ENCODE measurements at places on chromosomes 2 and 18.

GRCh38 chr2:219897456-219897855 is 270.0 kb downstream of the SLC4A3 start:
- no peak for DNase-seq

- DNase-seq, result peak; percentile 49
These were observed 542 bp downstream of the PGAP1 start for GRCh38 chr2:196925768-196926561.

DNA sequence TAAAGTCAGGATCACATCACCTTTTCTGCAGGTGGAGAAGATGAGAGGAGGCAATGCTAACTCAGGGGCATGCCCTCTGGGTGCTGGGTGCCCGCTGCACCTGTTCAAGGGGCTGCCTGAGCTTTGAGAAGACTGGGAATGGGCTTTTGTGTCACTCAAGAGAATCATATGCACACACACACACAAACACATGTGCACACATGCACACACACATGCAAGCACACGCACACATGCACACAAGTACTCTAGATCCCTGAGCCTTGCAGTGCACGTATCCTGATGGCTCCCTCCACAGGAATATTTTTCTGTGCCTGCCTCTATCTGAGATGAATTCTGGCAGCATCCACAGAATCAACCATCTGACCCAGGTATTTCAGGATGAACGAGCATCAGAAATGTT is 110.0 kb upstream of the TEX51 start:
- DNase-seq, result no peak

GRCh38 chr2:19140463-19141208 is 217.8 kb downstream of the OSR1 start:
- no peak for DNase-seq

GRCh38 chr2:230234122-230234722 is 8.7 kb downstream of the SP140 start:
- DNase-seq, result no peak

DNA sequence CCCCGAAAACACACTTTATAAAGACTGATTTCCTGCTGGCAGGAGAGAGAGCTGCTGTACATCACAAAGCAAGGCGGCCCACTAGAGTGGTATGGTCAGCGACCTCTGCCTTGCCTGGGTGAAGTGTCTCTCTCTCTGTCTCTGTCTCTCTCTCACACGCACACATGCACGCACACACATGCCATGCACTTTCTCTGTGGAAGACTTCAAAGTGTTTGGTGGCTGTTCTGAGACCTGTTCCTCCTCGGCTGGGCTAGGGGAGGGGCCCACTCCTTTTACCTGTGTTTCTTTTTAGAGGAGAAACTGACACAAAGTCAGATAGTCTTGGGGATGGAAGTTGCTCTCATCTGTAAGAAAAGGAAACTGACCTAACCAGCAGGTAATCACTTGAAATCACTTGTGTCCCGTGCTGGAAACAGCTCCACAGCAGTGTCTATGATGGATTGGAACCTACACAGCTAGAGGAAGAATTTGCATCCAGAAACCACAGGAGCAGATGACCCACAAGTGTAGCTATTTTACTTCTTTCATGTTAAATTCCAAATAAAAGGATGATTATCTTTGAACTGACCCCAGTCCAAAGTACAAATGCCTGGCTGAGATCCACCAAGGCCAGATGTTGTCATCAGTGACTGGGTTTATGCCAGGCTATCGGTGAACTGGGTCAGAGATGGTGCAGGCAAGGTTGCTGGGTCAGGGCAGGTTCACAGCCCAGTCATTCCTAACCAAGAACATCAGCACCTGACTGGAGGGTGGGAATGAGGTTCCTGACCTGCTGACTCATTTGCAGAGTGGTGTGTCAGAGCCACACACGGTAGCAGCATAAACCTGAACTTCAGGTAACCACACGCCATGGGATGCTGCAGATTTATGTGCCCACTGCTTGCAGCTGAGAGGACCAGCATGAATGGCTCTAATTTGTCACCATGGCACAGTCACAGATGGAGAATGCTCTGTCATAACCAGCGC is 63.0 kb downstream of the NPAS2 start:
- no peak for DNase-seq

DNA sequence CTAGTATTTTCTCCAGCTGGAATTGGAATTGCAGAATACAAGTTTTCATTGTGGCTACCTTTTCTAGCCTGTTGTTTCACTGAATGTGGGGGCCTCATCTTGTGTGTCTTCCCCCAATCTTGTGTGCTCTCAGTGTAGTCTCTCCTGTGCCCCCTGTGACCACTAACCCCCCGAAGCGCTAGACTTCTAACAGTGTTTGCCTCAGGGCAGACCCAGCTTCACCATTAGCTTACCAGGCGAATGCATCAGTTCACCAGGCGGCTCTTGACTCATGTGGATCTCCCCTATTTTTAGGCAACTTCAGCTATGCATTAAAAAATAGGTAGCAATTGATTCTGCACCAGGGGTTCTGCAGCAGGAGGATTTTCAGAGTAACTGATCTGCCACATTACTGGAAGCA is 376.2 kb upstream of the MEIS1 start:
- DNase-seq, result no peak

GRCh38 chr2:16386431-16386830 is 279.2 kb downstream of the CYRIA start:
- no peak for DNase-seq

DNA sequence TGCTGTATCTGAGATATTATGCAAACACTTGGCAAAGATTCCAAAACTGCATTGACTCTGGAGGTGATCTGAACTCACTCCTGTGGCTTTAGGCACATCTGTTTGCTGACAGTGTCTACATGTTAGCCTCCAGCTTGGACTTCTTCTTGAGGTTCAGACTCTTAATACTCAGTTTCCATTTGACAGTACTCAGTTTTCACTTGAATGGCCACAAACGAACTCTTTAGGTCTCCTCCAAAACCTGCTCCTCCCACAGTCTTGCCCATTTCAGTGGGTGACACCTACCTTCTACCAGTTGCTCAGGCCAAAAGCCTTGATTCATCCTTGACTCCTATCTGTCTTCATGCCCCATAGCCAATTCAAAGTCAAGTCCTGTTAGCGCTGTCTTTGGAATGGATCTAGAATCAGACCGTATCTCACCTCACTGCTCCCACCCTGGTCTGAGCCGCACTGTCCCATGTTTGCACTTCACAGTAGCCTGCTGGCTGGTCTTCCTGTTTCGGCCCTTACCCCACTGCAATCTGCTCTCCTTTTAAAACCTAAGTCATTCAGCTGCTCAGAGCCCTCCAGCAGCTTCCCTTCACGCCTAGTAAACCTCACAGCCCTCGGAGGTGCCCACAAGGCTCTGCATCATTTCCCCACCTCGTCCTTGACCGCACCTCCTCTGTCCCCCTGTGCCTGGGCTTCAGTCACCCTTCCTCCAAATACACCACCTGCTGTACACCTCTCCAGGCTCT is 10.5 kb downstream of the ATG16L1 start:
- no peak for DNase-seq

GRCh38 chr2:3827673-3828575 is 124.5 kb downstream of the DCDC2C start:
- no peak for DNase-seq

DNA sequence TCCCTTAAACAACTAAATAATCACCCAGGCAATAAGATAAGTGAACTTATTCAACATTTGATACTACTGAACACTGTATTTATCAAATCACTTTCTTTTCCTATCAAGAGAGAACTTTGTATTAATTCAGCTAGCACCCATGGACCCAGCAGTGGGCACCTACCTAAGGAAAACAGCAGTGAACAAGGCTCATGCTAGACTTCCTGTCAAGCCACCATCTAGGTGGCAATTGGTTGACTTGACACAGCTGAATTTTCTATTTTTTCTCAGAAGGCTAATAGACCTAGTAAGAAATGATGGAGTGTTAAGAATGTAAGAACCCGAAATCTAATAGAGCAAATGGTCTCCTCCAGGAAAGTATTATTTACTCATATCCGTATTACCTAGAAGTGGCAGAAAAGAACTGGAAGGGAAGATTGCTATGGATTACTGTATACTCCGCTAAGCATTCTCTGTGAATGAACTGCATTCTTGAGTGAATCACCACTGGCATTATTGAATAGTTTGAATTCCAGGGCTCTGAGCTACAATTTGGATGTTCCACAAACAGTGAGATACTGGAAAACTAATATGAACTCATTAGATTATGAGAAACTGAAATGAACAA is 988.2 kb upstream of the CDH2 start:
- no peak for DNase-seq

GRCh38 chr2:207734264-207734635 is 22.8 kb downstream of the CCNYL1 start:
- no peak for DNase-seq

GRCh38 chr2:100077456-100077855 is 64.9 kb downstream of the AFF3 start:
- DNase-seq, result no peak

DNA sequence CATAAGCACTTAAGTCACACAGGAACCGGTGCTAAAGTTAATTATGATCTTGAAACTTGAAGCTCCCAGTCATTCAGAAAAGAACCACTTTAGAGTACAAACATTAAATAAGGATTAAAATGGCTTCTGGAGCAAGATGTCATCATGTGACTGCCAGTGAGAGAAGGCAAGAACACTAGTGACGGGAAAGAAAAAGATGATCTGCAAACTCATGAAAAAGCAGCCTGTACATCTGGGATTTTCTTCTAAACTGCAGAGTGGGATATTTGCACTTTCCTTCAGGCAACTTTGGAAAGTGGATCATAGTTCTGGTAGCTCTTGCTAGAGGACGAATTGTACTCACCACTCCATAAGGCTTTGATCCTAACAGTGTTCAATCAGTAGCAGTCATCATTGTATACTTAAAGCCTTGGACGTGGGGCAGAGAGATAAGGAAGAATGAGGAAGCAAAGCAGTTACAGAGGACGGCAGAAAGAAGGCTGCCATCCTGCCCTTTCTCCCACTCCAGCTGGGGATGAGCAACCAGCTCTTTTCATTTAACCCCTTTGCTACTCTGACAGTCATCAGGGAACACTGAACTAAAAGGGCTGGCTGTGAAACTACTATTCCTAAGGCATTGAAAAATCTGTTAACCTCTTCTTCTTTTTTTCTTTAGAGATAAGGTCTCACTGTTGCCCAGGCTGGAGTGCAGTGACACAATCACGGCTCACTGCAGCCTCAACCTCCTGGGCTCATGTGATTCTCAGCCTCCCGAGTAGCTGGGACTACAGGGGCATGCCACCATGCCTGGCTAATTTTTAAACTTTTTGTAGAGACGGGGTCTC is 18.1 kb downstream of the ABHD3 start:
- no peak for DNase-seq

DNA sequence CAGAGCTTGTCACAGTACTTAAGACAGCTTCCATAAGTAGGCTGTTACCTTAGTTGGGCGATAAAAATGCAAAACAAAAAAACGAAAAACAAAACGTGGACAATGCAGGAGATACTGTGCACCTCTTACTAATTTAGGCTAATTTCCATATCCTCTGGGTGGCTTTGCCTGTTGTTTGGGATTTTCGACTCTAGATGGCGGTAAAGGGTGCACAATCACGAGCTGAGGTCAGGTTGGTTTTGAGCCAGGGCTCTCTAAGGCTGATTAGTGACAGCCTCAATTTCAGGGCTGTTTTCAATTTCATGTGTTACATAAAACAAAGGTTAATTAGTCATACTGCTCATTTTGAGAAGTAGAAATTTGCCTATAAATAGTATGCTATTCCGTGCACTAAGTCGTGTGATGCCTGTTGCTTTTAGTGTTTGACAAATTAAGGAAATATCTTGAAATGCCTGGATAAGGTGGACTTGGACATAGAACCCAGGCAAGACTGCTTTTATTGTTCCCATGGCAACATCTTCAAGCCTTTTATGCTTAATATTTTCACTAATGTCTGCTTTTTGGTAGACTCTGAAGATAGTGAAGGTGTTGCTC is 493.1 kb downstream of the SOCS6 start:
- DNase-seq, result no peak

- DNase-seq, result no peak
These were observed 73.8 kb downstream of the KIF5C start for GRCh38 chr2:148948868-148949267.

DNA sequence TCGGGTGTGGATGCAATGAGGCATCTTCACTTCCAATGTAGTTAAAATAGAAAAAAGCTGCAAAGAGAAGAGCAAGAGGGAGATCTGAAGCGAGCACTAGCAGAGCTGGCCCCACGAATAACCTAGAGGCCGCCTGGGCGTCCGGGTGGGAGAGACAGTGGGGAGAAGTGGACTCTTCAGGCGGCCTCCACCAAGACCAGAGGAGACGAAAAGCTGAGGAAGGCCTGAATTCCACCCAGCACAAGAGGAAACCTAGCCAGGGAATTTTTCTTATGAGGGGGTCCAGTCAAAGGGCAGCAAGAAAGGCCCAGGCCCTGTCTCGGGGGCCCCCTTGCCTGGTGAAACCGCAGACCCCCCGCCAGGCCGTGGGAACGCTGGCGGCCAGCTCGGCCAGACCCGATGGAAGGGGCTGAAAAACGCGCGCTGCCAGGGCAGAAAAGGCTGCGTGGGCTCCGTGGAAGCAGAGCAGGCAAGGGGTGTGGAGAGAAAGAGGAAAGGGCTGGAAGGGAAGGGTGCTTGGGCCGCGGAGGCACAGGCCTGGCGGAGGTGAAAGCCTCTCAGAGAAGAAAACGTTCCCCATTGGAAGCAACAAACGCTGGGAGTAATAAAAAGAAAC is 69.2 kb downstream of the KCTD1 start:
- DNase-seq, result no peak

GRCh38 chr18:10169814-10170213 is 256.0 kb downstream of the VAPA start:
- no peak for DNase-seq

- DNase-seq, result no peak
These were observed 416.9 kb upstream of the ID2 start for GRCh38 chr2:8264981-8265380.

- no peak for DNase-seq
These were observed 468.3 kb upstream of the GYPC start for GRCh38 chr2:126187668-126188067.

- no peak for DNase-seq
These were observed 27.9 kb downstream of the XDH start for GRCh38 chr2:31386648-31387047.

- no peak for DNase-seq
These were observed 18.0 kb upstream of the SRD5A2 start for GRCh38 chr2:31598694-31599093.

GRCh38 chr2:24972315-24972961 is 683 bp upstream of the DNAJC27 start:
- no peak for DNase-seq
